ENCODE measurements at places on chromosomes 7 and 10.

GRCh38 chr7:4830176-4830575 is 31.7 kb downstream of the PAPOLB start:
- no peak for DNase-seq

DNA sequence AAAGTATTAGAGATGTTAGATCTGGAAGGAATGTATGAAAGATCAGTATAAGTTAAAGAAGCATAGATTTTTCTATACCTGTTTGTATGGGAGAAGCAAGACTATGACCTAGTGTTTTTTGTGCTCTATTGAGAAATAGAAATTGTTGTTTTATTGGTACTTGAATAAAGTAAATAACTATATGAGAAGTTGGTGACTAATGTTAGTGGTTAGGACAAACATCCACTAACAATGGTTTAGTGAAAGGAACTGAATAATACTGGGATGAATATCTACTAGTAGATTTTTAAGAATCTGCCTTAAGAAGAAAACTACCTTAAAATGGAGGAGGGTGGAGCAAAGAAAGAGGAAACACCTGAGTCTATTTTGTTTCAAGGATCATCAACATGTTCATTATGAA is 521.1 kb upstream of the POT1 start:
- no peak for DNase-seq

DNA sequence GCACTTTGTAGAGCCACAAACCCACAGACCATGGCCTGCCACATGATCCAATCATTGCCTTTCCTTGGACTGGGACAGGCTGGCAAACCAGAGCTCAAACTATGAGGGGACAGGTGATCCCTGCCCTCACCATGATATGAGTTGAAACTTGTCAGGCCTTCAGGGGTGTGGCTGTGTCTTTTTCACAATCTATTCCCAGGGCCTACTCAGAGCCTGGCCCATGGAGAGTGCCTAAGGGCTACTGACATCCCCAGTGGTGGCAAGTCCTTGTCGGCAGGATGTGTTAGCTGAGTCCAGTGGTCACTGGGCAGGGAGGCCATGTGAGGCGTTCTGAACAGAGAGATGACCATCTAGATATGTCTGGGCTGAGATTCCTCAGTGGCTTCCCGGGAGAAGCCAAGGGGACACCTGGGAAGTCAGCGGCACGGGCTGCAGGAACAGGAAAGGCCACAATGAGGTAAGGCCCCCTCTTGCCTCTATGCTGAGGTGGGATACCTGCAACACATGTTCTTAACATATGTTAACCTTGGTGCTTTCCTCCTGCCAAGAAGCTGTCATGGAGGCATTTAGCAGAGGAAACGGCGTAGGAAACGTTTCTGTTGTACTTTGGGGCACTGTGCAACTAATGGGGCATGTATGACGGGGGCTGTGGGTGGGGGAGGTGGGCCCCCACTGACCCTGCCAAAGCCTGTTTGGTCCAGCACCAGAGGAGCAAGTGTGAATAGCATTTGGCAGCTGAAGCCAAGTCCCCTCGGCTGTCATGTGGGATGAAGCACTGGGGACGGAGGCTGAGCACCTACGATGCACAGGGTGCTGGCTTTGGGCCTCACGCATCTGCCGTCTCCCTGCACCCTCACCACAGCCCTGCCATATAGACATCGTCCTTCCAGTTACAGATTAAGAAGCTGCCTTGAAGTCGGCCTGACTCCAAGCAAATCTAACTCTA is 384.0 kb downstream of the RPS24 start:
- DNase-seq: no peak

DNA sequence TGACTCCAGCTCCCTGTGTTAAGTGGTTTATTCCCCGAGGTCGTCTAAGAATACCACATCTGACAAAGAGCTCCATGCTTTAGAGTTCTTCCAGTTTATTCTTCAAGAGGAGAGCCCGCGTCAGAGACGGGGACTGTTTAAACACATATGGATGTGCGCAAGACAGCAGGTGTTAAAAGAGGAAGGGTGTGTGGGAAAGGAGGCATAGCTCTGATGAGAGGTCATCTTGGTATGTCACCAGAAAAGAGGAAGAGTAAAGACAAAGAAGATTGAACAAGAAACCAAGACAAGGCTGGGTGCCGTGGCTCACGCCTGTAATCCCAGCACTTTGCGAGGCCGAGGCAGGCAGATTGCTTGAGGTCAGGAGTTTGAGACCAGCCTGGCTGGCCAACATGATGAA is 258.7 kb downstream of the CCDC3 start:
- DNase-seq: no peak

DNA sequence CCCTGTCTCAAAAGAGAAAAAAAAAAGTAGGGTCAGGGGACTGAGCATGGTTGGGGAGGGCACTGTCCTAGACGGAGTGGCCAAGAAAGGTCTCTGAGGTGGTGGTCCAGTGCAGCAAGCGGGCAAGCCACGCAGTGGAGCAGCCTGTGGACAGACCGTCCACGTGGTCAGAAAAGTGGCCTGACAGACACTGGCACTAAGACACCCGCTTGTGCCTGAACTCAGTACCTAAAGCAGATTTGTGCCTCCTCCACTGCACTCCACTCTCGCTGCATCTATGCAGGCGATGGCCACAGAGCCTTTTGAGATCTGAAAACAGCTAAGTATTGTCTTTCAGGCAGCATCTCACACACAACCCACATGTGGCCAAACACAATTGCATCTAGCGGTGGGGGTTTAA is 8.8 kb downstream of the ASB10 start:
- DNase-seq: no peak

GRCh38 chr7:27435461-27435860 is 192.9 kb downstream of the EVX1 start:
- peak; percentile 12 for DNase-seq

- peak; percentile 57 for DNase-seq
Observed at GRCh38 chr7:115230882-115231571, 309.1 kb downstream of the MDFIC start.

GRCh38 chr7:106779877-106780276 is 85.2 kb upstream of the PIK3CG start:
- DNase-seq: no peak

GRCh38 chr7:96484845-96485244 is 162.9 kb upstream of the SLC25A13 start:
- no peak for DNase-seq

GRCh38 chr7:105136221-105136620 is 122.2 kb downstream of the KMT2E start:
- DNase-seq: no peak

GRCh38 chr7:83148776-83149175 is 13.9 kb downstream of the PCLO start:
- DNase-seq: no peak

DNA sequence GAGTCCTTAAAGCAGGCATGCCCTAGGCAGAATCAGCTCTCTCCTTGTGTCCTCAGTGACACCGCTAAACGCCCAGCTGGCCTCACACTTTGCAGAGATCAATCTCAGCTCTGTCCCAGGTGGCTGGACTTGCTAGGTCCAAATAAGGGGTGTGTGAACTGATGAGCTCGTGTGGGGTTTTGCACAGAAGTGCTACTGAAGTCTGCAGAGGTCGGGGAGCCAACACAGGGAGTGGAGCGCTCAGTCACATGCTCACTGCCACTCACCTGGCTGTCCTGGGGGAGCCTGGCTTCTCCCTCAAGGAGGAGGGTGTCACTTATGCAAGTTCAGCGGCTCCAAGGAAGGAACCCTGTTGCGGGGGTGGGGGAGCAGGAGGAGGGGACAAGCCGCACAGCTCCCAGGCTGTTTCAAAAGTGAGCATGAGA is 2.0 kb downstream of the ELN start:
- DNase-seq: no peak

DNA sequence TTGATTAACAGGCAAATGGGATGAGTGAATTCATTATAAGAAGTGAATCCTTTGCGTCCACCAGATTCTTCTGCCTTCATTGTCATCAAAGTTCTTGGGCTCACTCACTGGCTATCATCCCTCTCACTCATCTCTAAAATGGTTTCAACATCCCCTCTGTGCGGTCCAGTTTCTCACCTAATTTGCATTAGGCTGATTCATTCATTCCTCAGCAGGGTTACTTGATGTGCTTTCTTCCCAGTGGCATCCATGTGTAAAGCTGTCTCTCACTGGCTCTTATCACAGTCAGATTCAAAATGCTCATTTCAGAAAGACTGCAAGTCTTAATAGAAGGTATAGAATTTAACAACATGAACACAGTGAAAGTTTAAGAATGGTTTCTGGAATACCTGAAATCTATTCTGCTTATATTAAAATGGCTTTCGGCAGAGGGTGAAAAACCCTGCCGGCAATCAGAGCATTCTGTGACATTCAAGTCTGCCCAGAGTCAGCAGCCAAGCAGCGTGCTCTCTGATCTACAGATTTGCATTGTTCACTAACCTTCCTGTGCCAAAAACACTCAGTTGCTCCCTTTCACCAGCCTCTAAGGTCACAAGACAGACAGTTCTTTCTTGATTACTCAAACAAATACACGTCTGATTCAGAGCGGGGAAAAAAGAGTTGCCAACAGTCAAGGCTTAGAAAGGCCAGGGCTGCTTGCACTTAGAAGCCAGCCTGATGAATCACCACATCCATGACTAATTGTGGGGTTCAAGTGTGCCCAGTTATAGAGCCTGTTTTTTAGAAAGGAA is 106.7 kb downstream of the TES start:
- DNase-seq: peak; percentile 99

- peak; percentile 88 for DNase-seq
Observed at GRCh38 chr7:100705753-100706671, at the start of gene POP7. POP7 (plus strand) TSS chr7:100706121; CDS start chr7:100706831, 710 bp downstream.

- no peak for DNase-seq
Observed at GRCh38 chr10:98030093-98030821, at the start of gene CRTAC1. CRTAC1 (minus strand) TSS chr10:98030621; CDS start chr10:98030472, 149 bp downstream.

DNA sequence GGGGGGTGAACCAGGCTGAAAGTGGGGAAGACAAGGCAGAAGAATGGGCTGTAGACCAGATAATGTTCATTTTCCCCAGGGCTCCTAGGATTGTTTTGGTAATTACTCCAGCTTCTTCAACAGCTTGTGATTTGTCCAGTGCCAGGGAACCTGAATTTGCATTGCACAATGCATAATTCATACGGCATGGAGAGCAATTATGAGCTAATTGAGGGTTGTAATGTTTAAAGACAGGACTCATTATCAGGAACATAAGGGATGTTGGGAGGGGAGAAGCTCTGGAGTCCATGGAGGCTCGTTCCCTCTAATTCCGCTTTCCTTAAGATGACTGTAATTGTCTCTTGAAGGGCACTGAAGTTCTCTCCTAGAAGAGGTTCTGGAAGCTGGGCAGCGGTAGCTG is 405.0 kb upstream of the ZMIZ1 start:
- no peak for DNase-seq
